Psoas muscle (tissue), 8 donors: ENCODE measurements at places on chromosomes 7 and 10. TPM values are rescaled to one million over a fixed set of nuclear protein-coding genes. Genes with fewer than 3 reads are reported as not detected.

Gene CACNA2D1
- 62.6 TPM for polyA plus RNA-seq

Gene C7orf57
- polyA plus RNA-seq, result 0.01 TPM

Gene SHH
- polyA plus RNA-seq, result 0.01 TPM

Gene OR2A7
- 0.07 TPM for polyA plus RNA-seq

Gene ARL3
- 3.4 TPM for polyA plus RNA-seq

Gene FAM25G
- polyA plus RNA-seq, result not detected

Gene PRKAR2B
- 3.5 TPM for polyA plus RNA-seq

Gene CYP3A4
- 0.26 TPM for polyA plus RNA-seq

Gene ZNF736
- polyA plus RNA-seq, result 1.1 TPM

Gene LEP
- polyA plus RNA-seq, result 0.12 TPM

Gene MBL2
- polyA plus RNA-seq, result not detected

Gene CAV1
- 69.0 TPM for polyA plus RNA-seq

Gene NPTX2
- polyA plus RNA-seq, result 6.8 TPM

Gene MPP7
- polyA plus RNA-seq, result 6.5 TPM

Gene PTN
- polyA plus RNA-seq, result 0.74 TPM

Gene STEAP2
- 0.32 TPM for polyA plus RNA-seq

Gene PLXDC2
- polyA plus RNA-seq, result 4.3 TPM

Gene DRGX
- 0.04 TPM for polyA plus RNA-seq
